ENCODE measurements at places on chromosomes 4 and X.

- no peak for DNase-seq
Measured at GRCh38 chrX:105823092-105823455, 735 bp downstream of the NRK start.

DNA sequence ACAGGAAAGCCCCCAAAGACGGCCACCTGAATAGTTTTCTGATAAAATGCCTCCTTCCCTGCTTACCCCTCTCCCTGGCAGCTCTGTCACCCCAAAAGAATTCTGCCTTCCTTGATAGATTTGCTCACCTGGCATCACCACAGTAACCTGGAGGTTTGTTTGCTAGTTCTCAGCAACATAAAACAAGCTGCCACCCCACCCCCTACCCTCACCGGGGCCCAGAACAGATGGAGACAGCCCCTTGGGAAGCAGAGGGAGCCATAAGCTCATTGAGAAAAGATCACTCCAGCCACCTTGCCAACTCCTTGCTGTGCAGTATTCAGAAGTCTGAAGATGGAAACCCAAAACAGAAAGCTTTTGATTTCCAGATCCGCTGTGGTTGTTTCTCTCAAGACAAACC lies 108.6 kb downstream of the DHX15 start:
- DNase-seq = no peak

GRCh38 chr4:180530787-180531186 lies 1712.4 kb upstream of the TENM3 start:
- DNase-seq = no peak

GRCh38 chr4:148034813-148035212 lies 302.9 kb downstream of the ARHGAP10 start:
- no peak for DNase-seq

GRCh38 chr4:42331914-42332368 lies 65.3 kb upstream of the SHISA3 start:
- peak; percentile 39 for DNase-seq

DNA sequence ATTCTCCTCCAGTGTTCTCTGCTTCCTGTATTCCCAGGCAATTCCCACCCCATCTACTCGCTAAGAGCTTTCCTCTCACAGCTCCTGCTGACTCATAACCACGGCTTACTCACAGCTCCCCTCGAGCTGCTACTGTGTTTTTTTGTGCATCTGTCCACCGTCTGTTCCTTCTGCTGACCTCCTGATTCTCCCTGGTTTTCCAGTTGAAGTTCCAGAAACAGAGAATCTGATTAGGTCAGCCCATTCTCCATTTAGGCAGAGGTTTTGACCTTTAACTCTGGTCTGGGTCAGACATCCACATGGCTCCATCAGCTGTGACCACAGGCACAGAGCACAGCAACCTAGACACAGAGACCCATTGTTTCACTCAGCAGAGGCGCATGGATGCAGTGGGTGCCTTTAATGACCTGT lies 5.5 kb upstream of the SMIM20 start:
- peak; percentile 91 for DNase-seq

Data from MCF 10A (cell line).